ENCODE measurements at places on chromosomes 1 and 21.

- no peak for DNase-seq
Measured at GRCh38 chr1:10208537-10208936, 1.8 kb upstream of the KIF1B start.

DNA sequence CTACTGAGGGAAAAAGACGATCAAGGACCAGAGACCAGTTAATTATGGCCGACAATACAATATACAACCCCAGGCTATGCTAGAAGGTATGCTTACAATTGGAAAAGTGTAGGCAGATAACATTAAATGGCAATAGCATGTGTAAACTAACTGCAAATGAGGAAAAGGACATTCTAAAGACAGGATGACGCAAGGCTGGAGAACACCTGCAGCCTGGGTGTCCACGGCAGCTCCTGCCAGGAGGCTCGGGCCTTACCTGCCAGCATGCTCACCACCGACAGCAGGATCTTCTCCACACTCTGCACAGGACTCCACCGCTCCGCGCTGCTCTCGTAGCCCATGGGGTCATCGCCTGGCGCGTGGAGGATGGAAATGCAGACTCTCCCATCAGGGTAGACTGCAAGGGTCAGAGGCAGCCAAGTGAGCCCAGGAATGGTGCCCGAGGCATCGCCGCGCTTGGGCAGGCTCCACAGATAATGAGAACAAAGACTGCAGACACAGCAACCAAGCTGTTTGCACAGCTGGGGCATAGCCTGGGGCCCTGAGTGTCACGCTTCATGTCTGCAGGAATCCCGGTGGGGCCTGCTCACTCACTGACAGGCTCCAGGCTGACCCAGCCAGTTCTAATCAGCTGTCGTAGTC, 28.2 kb downstream of the UBE2G2 start:
- no peak for DNase-seq

DNA sequence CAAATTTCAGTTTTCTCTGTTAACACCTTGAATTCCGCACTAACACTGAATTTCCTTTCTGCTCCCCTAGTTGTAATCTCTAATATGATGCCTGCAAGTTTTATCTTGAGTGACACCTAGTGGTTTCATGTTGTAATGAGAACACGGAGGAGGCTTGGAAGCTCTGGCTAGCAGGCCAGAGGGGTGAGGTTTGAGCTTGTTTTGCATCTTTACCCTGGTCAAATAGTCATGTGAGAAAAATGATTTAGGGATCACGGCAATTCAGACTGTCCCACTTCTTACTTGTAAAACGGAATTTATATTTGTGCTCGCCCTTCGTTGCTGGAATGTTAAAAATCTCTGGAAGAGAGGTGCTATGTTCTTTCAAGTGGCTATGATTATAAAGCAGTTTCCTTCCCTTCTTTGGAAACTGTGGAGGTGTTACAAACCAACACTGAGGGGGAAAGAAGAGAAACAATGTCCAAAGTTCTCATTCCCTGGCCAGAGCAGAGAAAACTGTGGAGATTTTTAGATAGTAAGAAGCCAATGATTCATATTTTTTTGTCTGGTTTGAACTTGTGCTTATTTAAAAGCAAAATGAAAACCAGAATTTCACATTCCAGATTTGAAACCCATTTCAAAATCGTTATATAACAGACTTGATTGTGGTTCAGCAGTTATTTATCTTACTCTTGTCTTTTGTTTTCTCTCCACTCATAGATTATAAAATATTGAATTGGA, 5.3 kb upstream of the MROH9 start:
- DNase-seq = peak; percentile 5

- no peak for DNase-seq
Measured at GRCh38 chr1:29753771-29754572, 517.6 kb downstream of the PTPRU start.

DNA sequence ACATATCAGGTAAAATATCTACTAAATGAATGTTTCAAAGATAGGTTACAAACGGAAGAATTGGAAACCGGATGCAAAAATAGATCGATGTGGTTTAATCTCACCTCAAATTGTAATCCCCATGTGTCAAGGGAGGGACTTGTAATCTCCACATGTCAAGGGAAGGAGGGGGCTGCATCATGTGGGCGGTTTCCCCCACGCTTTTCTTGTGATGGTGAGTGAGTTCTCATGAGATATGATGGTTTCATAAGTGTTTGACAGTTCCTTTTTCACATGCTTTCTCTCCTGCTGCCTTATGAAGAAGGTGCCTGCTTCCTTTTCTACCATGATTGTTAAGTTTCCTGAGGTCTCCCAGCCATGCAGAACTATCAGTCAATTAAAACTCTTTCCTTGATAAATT, 408.7 kb upstream of the TMPRSS15 start:
- no peak for DNase-seq

DNA sequence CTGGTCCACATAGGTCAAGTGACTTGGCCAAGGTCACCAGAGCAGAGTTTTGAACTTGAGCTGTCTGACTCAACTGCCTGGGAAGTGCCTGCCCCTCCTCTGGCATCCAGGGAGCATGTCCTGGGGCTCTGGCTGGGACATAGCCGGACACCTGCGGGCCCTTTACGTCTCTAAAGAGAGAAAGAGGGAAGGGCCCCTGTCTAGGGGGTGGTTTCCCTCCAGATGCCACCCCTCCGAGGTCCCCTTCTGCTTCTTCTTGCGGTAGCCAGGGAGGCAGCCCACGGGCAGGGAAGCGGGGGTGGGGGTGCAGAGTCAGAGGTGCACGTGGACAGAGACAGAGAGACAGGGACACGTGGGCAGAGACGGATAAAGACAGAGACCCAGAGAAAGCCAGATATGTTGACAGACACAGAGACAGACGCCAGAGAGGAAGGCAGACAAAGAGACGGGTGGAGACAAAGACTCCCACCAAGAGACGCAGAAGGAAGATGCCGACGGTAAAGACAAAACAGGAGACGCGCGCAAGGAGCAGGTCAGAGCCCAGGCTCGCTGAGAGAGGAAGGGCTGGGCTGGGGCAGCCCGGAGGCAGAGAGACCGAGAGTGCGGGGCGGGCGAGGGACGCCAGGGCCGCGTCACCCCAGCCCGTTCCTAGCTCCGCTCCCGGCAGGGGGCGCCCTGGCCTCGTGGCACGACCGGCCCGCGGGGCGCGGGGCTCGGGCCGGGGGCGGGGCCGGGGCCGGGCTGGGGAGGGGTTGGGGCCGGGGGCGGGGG, 458 bp upstream of the ALPL start:
- peak; percentile 79 for DNase-seq

- DNase-seq = no peak
Measured at GRCh38 chr1:212713465-212714136, 14.0 kb upstream of the BATF3 start.

GRCh38 chr1:159802111-159802510, at the start of gene FCRL6:
Gene FCRL6 (plus strand): TSS chr1:159802360. CDS start chr1:159802425, 65 bp downstream.
- no peak for DNase-seq

- no peak for DNase-seq
Measured at GRCh38 chr1:218674280-218674773, 329.2 kb downstream of the TGFB2 start.

- no peak for DNase-seq
Measured at GRCh38 chr21:25244735-25245134, 362.5 kb downstream of the MRPL39 start.

- DNase-seq = no peak
Measured at GRCh38 chr1:241992734-241993133, 6.2 kb downstream of the MAP1LC3C start.

GRCh38 chr1:230189341-230189740, 122.3 kb downstream of the GALNT2 start:
- no peak for DNase-seq

DNA sequence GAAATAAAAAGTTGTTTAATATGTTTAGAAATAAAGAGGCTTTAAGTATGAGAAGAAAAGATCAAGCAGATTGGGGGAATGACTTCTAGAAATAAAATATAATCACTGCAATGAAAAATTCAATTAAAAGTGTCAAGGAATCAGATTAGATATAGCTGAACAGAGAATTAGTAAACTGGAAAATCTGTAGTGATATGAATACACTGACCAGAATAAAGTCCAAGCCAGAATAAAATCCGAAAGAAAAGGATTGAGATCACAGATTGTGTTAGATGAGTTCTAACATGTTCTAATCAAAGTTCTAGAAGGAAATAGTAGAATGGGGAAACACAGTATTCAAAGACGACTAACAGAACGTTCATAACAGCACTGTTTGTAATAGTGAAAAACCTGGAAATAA, 73.1 kb upstream of the C1orf105 start:
- DNase-seq = no peak

DNA sequence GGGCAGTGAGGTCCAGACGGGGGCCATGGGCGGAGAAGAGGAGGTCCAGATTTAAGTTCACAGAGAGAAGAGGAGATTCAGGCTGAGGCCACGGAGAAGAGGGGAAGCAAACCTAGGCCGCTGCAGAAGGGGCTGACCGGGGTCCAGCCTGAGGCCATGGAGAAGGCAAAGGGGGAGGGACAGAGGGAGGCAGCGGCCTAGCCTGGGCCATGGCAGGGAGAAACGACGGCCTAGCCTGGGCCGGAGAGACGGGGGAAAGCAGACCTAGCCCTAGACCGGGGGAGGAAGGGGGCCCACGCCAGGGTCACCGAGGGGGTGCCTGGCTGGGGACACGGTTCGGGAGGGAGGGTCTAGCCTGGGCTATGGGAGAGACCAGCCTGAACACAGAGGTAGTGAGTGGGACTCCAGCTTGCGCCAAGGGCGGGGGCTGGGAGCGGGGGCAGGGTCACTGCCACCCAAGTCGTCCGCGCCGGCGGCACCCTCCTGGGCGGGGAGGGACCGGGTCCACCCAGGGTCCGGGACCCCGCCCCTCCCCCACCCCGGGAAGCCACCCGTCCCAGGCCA, 459 bp downstream of the CAPZB start:
- no peak for DNase-seq

All from 8988T (cell line).